ENCODE measurements at places on chromosomes 1 and 21. TPM values are rescaled to one million over a fixed set of nuclear protein-coding genes. Genes with fewer than 3 reads are reported as not detected.

DNA sequence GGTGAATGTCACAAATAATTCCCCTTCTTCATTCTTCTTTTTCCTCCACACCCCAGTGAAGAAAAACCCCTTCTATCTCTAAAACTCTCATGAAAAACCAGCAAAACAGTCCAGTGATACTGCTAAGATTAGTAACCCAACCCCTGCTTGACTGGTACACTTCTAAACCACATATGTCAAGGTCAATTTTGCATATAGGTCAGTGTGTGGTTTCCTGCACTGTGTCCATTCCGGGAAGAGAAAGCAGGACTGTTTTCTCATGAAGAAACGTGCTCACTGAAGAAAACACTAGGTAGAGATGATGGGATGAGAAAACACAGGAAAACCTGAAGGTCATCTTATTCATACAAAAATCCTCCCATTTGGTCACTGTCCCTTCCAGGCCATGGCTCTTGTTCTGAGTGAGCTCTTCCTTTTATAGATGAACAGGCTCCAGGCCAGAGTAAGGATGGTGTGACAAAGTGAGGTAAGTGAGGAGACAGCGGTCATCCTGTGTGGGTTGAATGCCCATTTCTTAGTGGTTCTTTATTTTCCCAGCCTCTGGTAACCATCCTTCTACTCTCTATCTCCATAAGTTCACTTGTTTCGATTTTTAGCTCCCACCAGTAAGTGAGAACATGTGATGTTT lies 122.7 kb downstream of the FASLG start:
- no peaks in the 10 kb centered on the region for H3K36me3 ChIP-seq
- no peaks in the 10 kb centered on the region for H3K4me1 ChIP-seq
- DNase-seq: no peak
- H3K27ac ChIP-seq: no peak overlapping the region
- H3K4me3 ChIP-seq: no peak overlapping the region

DNA sequence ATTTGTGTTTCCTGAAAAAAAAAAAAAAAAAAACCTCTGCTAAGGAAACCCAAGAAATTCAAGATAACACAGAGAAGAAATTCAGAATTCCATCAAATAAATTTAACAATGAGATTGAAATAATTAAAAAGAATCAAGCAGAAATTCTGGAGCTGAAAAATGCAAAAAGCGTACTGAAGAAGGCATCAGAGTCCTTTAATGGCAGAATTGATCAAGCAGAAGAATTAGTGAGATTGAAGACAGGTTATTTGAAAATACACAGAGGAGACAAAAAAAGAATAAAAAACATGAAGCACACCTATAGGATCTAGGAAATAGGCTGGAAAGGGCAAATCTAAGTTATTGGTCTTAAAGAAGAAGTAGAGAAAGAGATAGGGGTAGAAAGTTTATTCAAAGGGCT lies 38.2 kb downstream of the NME7 start:
- H3K4me1 ChIP-seq: no peaks in the 10 kb centered on the region
- no peaks in the 10 kb centered on the region for H3K27me3 ChIP-seq
- H3K27ac ChIP-seq: no peak overlapping the region
- H3K4me3 ChIP-seq: no peak overlapping the region
- DNase-seq: no peak

GRCh38 chr1:197356723-197357533 lies 88.9 kb downstream of the CRB1 start:
- no peaks in the 10 kb centered on the region for H3K36me3 ChIP-seq
- no peak for DNase-seq
- H3K4me3 ChIP-seq: no peak overlapping the region
- no peaks in the 10 kb centered on the region for H3K4me1 ChIP-seq
- H3K27ac ChIP-seq: no peak overlapping the region
- H3K27me3 ChIP-seq: no peaks in the 10 kb centered on the region

GRCh38 chr1:66317248-66317515 lies 216.8 kb upstream of the SGIP1 start:
- no peaks in the 10 kb centered on the region for H3K27me3 ChIP-seq
- no peak for DNase-seq
- H3K36me3 ChIP-seq: no peaks in the 10 kb centered on the region
- H3K4me3 ChIP-seq: no peak overlapping the region
- H3K4me1 ChIP-seq: no peaks in the 10 kb centered on the region

The AHCYL1 gene
- total RNA-seq: 51.2 TPM

The EXTL1 gene
- total RNA-seq: 1.7 TPM

The OR2AK2 gene
- total RNA-seq: not detected
